ENCODE measurements at places on chromosomes 6 and 20.

GRCh38 chr6:4342407-4343137 lies 207.2 kb upstream of the ECI2 start:
- no peak for DNase-seq

DNA sequence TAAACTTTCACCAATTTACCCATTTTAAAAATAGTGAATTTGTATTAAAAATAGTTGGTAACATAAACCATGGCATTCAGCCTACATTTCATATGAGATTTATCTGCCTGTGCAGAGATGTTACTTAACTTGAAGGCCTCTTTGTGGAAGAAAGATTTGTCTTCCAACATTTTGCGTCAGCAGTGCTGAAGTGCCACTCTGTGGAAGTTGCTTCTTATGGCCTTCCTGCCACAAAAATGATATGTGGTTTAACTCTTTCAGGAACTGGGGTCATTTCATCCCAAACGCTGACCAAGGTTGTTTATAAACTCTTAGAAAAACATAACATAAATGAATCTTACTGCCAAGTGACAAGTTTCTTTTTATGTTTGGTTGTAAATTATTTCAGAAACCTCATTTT lies 246.8 kb downstream of the ARID1B start:
- DNase-seq: no peak

GRCh38 chr20:38150335-38151170 lies 14.5 kb downstream of the TGM2 start:
- DNase-seq: no peak

- no peak for DNase-seq
Observed at GRCh38 chr6:139370283-139370998, 4.0 kb downstream of the CITED2 start.

GRCh38 chr6:81694207-81694606 lies 58.3 kb downstream of the TENT5A start:
- no peak for DNase-seq

GRCh38 chr20:57040924-57041323 lies 225.5 kb downstream of the BMP7 start:
- DNase-seq: no peak

GRCh38 chr6:54646951-54647664 lies 199.5 kb upstream of the FAM83B start:
- DNase-seq: no peak

GRCh38 chr6:87074101-87074621 lies 20.7 kb downstream of the CGA start:
- DNase-seq: no peak

DNA sequence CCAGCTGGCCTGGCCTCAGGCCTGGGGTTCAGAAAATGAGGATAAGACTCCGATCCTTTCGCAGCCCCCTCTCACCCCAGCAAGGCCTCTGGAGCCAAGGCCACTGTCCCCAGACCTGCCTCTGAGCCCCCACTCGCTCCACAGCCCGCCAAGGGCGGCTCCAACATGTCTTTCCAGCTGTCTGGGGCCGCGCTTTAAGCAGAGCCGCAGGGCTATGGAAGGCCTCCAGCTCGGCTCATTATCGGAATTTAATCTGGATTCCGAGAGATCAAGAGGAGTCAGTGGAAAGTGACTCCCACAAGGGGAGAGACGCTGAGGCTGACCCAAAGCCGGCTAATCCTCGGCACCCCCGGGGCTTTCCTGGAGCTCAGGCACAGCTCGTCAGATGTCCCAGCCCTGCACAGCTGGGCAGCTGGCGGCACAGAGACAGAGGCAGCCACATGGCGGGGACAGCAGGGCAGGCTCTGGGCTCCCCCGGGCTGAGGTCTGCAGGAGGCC lies 41.8 kb downstream of the BMP7 start:
- no peak for DNase-seq

DNA sequence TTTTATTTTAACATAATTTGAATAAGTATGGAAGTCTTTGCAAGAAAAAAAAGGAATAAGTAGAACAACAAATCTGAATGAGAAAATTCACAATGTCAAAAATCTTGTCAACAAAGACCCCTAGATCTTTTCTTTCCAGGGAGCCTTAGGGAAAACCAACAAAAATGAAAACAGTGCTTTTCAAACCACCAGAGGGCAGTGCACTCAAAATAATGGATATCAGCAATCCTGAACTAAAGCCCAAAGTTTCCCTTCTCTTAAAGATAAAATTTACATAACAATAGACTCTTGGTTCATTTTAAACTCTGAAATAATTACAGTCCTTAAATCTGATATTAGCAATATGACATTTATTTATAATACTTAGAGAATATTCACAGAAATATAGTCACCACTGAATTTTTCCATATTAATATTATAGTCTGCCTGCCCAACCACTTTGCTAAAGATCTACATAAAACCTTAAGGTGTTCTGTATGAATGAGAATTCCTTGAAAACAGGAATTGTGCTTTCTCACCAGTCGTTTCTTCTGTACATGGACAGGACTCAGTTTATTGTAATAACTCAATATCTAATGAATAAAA lies 105.3 kb upstream of the BMP5 start:
- DNase-seq: no peak

DNA sequence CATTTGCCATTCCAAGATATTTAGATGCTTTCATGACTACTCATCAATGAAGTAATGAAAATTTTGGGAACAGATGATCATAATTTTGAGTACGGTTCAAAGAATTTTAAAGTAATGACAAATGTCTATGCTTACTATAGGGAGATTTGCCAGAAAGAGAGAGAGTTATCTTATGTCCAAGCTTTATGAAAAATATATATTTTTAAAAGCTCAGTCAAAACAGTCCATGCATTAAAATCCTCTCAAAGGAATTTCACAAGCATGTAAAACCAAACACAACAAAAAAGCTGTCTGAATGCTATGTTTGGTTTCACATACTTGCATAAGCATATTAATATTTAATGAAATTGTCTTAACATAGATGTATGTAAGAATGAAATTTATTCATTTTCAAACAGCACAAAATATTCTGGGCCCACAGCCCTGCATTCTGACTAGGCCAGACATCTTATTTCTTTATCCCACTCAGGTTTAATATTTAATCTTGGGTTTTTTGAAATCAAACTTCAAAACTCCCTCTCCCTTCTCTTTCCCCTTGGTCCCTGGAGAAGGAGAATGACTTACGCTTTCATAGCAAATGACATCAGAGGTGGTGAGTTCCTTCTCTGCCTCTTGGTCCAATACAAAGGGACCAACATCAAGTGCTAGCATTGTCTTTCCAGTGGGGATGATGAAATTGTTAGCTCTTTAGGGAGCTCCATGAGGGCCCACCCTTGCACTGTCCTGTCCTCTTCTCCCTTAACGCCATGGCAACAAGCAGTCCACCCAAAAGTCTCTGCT lies 94.2 kb downstream of the ADAT2 start:
- DNase-seq: no peak

DNA sequence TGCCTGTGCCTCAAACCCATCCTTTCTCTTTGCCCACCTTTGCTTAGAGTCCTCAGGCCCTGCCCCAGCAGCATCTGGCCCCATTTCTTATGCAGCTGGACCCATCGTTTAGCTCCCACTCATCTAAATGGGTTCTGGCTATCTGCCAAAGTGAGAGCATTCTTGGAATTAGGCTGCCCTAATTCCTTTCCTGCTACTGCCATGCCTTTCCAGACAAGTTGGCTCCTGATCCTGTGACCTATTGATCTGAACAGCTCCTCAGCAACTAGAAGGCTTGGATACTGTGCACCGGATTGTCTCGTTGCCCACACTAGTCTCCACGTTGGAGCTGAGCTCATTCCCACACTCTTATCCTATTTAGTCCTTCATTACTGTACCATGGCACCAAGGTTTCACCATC lies 22.9 kb downstream of the DZANK1 start:
- DNase-seq: no peak

GRCh38 chr6:118444796-118445195 lies 103.3 kb upstream of the PLN start:
- DNase-seq: no peak
